ENCODE measurements at places on chromosomes 6 and 20.

GRCh38 chr6:54998576-54998975 is 152.0 kb downstream of the FAM83B start:
- DNase-seq = no peak

GRCh38 chr6:116159782-116160524 is 34.0 kb upstream of the COL10A1 start:
- no peak for DNase-seq

GRCh38 chr6:68726337-68726736 is 91.3 kb downstream of the ADGRB3 start:
- DNase-seq = no peak

DNA sequence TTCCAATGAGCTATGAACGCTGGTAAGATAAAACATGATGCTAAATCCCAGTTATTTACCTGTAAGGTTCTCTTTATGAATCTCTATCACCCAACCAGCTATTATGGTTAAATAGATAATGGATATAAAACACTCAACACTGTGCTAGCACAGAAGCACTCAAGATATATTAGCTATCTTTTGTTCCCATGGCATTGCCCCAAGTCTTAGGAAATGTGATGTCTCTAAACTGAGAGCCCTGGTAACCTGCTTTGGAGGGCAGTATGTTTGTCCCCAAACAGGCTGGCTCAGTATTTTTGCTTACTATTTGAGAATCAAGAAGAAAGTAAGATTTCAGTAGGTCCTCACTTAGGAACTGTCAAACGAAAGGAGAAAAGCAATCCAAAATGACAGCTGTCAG is 90.5 kb downstream of the BTBD9 start:
- no peak for DNase-seq

DNA sequence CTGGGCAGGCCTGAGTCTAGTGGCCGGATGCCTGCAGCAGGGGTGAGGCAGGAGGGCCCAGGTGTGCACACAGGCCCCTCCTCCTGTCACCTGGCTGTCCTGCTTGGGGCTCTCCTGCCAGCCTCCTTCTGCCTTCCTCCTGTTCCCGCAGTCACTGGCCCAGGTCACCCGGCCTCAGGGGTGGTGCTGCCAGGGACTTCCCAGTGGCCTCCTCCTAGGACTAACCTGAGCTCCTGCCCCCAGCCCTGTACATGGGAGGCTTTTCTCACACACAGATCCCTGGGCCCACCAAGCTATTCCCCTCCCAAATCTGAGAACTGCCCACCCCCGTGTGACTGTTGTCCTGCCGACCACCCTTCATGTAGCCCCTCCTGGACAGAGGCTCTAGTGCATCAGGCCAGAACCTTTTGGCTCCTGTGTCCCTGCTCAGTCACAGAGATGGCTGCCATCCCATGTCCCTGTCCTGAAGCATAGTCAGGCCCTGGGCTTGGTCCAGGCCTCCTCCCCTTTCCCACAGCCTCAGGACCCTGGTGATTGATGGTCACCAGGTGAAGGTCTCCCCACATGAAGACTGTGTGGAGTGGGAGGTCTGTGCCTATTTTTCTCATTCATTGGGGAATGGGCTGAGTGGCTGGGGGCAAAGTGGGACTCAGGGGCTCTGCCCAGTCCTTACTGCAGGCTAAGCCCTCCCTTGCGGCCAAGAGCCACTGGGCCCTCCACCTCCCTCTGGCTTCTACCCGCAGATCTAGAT is 1.1 kb upstream of the ULBP1 start:
- no peak for DNase-seq

- DNase-seq = no peak
Measured at GRCh38 chr6:5599127-5599526, 337.8 kb downstream of the FARS2 start.

DNA sequence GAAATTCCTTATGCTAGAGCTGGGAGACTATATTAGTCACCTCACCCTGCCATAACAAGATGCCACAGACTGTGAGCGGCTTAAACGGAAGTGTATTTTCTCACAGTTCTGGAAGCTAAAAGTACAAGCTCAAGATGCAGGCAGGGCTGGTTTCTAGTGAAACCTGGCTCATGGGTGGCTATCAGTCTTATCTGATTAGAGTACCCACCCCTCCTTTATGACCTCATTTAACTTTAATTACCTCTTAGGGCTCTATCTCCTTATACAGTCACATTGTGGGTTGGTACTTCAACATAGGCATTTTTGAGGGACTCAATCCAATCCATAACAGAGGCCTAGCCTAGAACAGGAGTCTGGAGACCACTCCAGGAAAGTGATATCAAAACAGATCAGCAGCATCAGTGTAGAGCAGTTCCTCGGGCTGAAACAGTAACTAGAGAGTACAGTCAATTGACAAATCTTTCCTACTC is 2.3 kb upstream of the SNRNP48 start:
- DNase-seq = no peak

DNA sequence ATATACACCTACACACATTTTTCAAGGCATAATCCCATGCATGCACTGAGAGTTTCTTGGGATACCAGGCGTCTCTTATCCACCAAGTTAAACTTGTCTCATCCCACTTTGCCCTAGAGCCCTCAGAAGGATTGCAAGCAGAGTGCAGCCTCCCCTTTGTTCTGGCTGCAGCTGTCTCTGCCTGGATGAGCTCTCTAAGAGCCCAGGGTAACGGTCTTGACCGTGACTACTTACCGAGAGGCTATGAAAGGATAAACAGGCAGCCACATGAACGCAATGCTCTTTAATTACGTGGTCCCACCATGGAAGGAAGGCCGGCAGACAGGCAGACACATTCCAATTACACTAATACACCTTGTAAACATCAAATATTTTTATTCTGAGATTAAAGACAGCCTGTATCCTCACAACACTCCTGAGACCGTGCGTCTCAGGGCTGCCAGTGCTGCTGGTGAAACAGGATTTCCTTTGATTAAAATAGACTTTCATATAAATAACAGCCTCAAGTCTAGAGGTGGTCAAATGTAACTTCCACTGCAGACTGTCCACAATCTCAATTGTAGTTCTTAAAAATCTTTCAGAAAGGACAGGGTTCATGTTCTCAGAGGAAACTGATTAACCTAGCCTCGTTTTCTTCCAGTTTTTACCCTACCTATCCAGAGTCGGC is 210.0 kb upstream of the PRDM1 start:
- no peak for DNase-seq

DNA sequence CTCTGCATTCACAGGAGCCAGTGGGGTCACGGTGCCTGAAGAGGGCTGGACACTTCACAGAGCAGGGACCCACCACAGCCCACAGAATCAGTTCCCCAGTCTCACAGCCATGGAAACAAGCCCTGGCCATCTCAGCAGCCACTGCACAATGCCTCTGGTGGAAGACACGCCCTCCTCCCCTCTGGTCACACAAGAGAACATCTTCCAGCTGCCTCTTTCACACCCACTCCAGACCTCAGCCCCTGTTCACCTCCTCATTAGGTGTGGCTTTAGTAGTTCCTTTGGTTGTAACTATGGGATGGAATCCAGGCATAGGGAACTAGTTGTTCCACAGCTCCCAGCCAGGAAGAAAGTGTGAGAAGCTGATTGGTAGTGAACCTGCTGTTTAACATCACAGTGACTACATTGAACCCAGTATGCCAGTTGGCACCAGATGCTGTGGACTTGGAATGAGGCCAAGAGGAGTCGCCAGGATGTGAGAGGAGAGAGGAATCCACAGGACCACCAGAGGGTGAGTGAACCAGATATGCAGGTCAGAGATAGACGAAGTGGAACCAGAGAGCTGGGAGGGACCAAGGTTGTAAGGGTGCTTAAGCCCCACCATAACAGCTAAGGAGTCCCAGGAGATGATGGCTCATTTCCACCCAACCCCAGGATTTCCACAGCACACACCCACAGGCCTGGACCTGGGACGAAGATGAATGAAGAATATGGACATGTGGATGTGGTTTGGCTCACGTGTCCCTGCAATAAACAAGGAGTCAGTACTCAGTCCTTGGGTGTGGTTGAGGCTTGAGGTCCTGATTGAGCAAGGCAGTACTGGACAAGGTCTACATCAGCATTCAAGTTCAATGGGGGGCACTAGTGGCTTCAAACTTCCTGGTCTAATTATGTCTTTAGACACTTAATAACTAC is 8.8 kb upstream of the BTN3A3 start:
- DNase-seq = no peak
